ENCODE measurements at places on chromosomes 7 and 10. TPM values are rescaled to one million over a fixed set of nuclear protein-coding genes. Genes with fewer than 3 reads are reported as not detected.
A peak's percentile ranks its signal among the peaks of the same experiment; 100 is the strongest.

DNA sequence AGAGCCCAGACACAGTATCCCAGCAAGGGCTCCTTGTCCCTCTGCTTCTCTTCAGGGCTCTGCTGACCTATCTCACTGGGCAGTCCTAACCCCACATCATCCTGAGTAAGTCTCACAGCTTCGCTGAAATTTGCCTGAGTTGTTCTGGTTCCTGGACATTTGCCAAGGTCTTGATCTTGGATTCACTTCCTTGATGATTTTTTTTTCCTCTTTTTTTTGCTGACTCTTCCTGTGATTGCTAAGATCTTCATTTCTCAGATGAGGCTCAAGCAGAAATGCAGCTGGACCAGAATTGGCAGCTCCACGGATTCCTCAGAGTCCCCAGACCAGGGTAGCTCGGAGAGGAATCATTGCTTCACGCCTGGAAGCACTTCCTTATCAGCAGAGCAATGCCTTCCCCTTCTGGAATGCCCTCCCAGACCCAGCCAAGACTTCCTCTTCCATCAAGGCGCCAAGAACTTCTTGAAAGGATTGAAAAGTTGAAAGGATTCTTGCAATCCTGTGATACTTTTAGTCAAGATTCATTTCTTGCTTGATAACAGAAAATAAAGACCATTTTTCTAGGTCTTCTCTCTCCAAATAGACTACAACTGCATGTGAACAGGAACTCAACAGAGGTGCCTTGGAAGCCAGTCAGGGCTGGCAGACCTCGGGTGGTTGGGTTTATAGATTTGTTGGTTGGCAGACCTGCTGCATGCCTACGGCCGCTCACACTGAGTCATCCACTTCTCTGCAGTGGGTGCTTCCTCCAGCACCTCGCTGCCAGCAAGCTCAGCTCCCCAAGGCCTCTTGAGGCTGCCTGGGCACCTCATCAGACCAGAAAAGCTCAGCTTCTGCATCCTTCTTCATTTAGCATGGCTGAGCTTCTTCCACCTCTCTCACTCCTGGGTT lies 8.8 kb upstream of the AFAP1L2 start:
- peaks cover 7% of the 10 kb centered on the region for H3K36me3 ChIP-seq
- H3K27me3 ChIP-seq = no peaks in the 10 kb centered on the region
- H3K4me3 ChIP-seq = peak overlapping the region; percentile 11
- H3K4me1 ChIP-seq = peaks cover 37% of the 10 kb centered on the region
- DNase-seq = peak; percentile 75
- H3K27ac ChIP-seq = peak overlapping the region; percentile 18

GRCh38 chr7:867406-868188 lies 8.8 kb upstream of the GET4 start:
- no peaks in the 10 kb centered on the region for H3K27me3 ChIP-seq
- DNase-seq = no peak
- no peaks in the 10 kb centered on the region for H3K4me1 ChIP-seq
- no peak overlapping the region for H3K27ac ChIP-seq
- H3K4me3 ChIP-seq = no peak overlapping the region
- H3K36me3 ChIP-seq = peaks cover 69% of the 10 kb centered on the region

GRCh38 chr7:142500366-142500765 lies 242.5 kb upstream of the PRSS58 start:
- H3K27ac ChIP-seq = no peak overlapping the region
- H3K36me3 ChIP-seq = peaks cover 4% of the 10 kb centered on the region
- peaks cover 71% of the 10 kb centered on the region for H3K27me3 ChIP-seq
- H3K4me1 ChIP-seq = peaks cover 17% of the 10 kb centered on the region

DNA sequence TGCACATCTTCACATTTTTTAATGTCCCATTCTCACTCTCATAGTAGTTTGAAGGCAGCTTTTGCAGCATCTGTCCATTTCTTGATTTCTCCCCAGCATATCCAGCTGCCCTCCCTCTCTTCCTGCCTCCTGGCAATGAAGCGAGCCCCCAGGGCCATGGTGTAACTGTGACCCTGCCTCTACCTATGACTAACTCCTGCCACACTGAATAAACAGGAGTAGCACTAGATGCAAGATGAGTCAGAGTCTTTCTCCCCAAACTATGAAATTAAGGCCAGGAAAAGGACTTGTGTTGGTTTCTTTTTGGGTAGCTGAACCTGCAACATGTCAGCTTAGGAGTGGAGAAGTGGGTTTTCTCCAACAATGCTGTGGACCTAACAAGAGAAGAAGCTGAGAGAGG lies 329.0 kb downstream of the RNLS start:
- H3K27ac ChIP-seq = peak overlapping the region; percentile 1
- H3K27me3 ChIP-seq = no peaks in the 10 kb centered on the region
- H3K4me3 ChIP-seq = peak overlapping the region; percentile 7
- H3K36me3 ChIP-seq = no peaks in the 10 kb centered on the region
- peaks cover 27% of the 10 kb centered on the region for H3K4me1 ChIP-seq
- peak; percentile 51 for DNase-seq

Gene NDUFA5
- total RNA-seq = 69.8 TPM

GRCh38 chr10:110507346-110507745 lies 9.6 kb downstream of the DUSP5 start:
- DNase-seq = no peak
- H3K4me1 ChIP-seq = no peaks in the 10 kb centered on the region
- H3K27ac ChIP-seq = peak overlapping the region; percentile 68
- no peaks in the 10 kb centered on the region for H3K27me3 ChIP-seq

Gene ASB15
- not detected for total RNA-seq

GRCh38 chr10:68463365-68464093 lies 8.2 kb downstream of the DNA2 start:
- no peak for DNase-seq
- no peak overlapping the region for H3K27ac ChIP-seq
- no peaks in the 10 kb centered on the region for H3K4me1 ChIP-seq
- H3K27me3 ChIP-seq = no peaks in the 10 kb centered on the region
- H3K36me3 ChIP-seq = peaks cover 73% of the 10 kb centered on the region
- no peak overlapping the region for H3K4me3 ChIP-seq

Gene ZMIZ2
- total RNA-seq = 269 TPM

DNA sequence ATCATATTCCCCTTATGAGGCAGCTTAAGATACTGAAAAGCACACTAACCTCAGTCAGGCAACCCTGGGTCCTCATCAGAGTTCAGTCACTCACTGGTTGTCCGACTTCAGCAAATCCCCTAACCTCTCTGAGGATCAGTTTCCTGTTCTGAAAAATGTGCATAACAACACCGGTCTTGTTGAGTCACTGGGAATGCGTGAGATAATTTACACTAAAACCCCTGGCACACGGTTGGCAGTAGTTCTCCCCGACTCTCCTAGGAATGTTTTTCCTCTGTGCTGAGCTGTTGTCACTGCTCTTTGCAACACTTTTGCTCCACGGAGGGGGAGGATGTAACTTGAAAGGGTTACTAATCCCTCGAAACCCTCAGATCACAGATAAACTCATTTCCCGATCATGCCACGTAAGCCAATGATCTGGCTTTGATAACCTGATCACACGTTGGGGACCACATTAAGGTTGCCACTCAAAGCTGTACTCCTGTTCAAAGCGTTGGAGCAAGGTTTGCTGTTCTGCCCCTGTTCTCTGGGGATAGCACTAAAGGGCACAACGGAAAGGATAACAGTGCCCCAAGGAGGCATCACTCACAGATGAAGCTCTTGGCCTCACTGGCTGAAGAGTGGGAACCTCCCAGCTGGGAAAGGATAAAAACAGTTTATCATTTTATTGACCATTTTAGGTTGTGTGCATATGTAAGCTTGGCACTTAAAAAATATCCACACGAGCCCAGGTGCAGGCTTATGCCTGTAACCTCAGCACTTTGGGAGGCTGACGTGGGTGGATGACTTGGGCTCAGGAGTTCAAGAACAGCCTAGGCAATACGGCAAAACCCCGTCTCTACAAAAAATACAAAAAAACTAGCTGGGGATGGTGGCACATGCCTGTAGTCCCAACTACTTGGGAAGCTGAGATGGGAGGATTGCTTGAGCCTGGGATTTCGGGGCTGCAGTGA lies 5.0 kb upstream of the RBM17 start:
- H3K27ac ChIP-seq = no peak overlapping the region
- H3K36me3 ChIP-seq = peaks cover 5% of the 10 kb centered on the region
- peaks cover 53% of the 10 kb centered on the region for H3K27me3 ChIP-seq
- DNase-seq = no peak
- H3K4me3 ChIP-seq = no peak overlapping the region
- H3K4me1 ChIP-seq = peaks cover 16% of the 10 kb centered on the region

GRCh38 chr7:93921607-93922566 lies at the start of gene GNG11:
GNG11 (plus strand) TSS chr7:93921735; CDS start chr7:93922138, 403 bp downstream.
- H3K4me3 ChIP-seq = peak within 1 kb of the TSS; percentile 75
- peak; percentile 51 for DNase-seq
- H3K4me1 ChIP-seq = peaks cover under 1% of the 10 kb centered on the region
- H3K27me3 ChIP-seq = no peaks in the 10 kb centered on the region
- H3K36me3 ChIP-seq = peaks cover 15% of the 10 kb centered on the region
